ENCODE measurements at places on chromosomes 3 and 15.

GRCh38 chr15:37054336-37054735 is 46.0 kb downstream of the MEIS2 start:
- no peak for DNase-seq

- peak; percentile 98 for DNase-seq
Observed at GRCh38 chr3:177197041-177197726, at the start of gene TBL1XR1. TSS of gene TBL1XR1 (minus strand) at chr3:177197482. CDS start at chr3:177064977, 132,505 bp downstream.

DNA sequence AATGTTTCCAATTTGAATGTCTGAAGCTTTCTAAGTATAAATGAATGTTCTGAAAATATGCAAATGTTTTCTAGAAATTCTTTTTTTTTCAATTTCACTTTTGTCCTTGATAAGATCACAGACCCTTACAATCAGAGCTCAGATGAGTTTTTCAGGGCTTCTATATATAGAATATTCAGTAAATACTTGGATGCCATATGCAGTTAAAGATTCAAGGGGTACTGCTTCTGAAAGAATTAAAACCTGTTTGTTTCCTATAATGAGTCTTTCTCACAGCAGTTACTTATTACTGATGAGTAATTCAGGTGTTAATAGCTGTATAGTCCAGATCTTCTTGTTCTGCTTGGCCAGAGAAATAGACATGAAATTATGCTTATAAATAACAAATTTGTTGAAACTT is 812.6 kb downstream of the ZPLD1 start:
- no peak for DNase-seq

- DNase-seq: no peak
Observed at GRCh38 chr3:58474967-58475578, 16.8 kb upstream of the KCTD6 start.

GRCh38 chr3:62479326-62479725 is 106.0 kb upstream of the FEZF2 start:
- DNase-seq: no peak

- no peak for DNase-seq
Observed at GRCh38 chr3:124125315-124125714, 133.4 kb upstream of the ROPN1 start.

GRCh38 chr15:72786676-72787345 is 3.3 kb upstream of the ADPGK start:
- DNase-seq: no peak

DNA sequence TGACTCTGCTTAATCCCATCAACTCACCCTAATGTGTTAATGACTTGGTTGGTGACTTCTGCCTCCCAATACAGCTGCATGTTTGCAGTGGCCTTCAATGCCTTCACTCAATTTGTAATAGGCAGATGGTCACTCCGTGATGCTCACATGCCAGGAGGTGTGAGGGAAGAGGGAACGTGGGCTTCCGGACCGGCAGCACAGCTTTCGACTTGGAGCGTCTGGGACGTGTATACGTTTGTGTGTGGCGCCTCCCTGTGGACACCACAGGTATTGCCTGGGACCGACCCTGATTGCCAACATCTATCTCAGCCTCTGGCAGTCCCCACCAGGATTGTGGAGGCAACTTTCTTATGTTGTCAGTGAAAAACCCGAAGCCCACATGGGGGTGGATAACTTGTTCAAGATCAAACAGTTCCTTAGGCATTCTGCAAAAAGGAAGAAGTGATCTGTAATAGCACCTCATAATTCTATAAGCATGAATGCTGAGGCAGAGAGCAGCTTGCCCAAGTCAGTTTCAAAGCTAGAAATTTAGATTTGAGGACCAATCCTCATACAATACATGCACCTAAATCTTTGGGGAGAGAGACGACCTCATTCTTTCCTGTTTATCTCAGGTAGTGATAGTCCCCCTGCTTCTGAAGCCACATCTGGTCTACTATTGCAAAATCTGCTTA is 16.9 kb downstream of the MRPL46 start:
- DNase-seq: peak; percentile 31

DNA sequence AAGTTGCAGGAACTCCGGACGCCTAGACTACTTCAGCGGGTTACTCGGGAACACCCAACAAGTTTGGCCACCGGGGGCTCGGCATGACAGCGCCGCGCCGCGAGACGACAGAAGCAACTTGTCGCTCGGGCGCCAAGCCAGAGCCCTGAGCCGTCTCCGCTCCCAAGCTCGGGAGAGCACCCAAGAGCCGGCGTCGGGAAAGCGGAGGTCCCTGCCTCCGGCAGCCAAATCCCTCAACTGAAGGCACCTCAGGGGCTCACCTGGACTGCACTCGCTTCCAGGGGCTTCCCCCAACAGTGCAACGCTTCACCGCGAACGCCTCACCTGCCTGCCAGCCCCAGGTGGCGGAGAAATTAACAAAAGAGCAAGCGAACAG is 640 bp downstream of the MB21D2 start:
- DNase-seq: peak; percentile 68

GRCh38 chr3:197371591-197372046 is 73.2 kb upstream of the DLG1 start:
- peak; percentile 95 for DNase-seq

GRCh38 chr3:195003006-195003892 is 267.7 kb downstream of the XXYLT1 start:
- no peak for DNase-seq

GRCh38 chr15:73072894-73073293 is 20.6 kb downstream of the NEO1 start:
- DNase-seq: no peak

DNA sequence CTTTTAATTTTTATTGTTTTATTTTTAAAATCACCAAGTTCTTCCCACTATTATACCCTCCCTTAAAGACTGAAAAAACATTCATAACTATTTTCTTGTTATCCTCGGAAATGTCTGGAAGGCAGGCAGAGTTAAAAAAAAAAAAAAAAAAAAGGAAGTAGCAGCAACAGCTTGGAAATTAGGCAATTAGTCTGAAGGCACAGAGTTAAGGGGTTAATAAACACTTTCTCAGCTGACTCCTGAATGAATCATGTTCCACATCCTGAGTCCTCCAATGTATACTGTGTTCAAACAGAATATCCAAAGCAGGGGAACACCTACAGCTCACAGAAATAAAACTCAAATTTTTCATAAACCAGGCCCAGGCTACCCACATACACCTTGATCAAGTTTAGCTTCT is 5.8 kb downstream of the HEXA start:
- DNase-seq: no peak

GRCh38 chr15:80526556-80527340 is 122.6 kb downstream of the ARNT2 start:
- DNase-seq: no peak

- no peak for DNase-seq
Observed at GRCh38 chr3:101950985-101951733, 101.8 kb downstream of the NFKBIZ start.

DNA sequence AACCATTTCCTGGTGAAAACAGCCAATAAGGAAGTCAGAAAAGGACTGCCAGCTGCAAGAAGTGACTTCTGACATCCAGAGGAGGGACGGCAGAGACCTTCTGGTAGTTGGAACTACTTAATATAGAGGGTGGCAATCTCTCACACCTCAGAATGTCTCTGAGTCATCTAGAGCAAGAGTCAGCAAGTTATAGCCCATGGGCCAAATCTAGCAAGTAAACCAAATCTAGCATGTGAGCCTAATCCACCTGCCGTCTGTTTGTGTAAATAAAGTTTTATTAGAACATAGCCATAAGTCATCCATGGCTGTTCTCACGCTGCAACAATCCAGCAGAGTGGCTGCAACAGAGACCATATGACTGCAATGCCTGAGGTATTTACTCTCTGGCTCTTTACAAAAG is 160.5 kb upstream of the NR2E3 start:
- DNase-seq: no peak

DNA sequence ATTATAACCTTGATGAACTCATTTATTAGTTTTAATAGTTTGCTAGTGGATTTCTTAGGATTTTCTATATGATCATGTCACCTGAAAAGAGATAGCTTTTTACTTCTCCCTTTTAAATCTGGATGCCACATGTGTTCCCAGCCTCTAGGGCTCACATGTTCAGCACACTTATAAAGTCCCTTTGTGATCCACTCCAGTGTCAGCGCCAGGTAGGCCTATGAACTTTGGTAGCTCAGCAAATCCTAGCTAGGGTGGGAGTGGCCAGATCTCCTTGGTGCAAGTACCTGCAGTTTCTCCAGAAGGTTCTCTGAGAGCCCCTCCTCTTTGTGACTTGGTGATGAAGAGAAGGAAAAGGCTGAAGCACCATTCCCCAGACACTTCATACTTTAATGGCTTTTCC is 8.7 kb downstream of the FETUB start:
- DNase-seq: no peak

GRCh38 chr15:34851007-34851406 is 55.7 kb upstream of the ACTC1 start:
- no peak for DNase-seq

GRCh38 chr15:48021336-48022086 is 99.3 kb upstream of the SLC24A5 start:
- DNase-seq: peak; percentile 55

GRCh38 chr15:77634266-77634962 is 1.7 kb upstream of the LINGO1 start:
- DNase-seq: peak; percentile 37

DNA sequence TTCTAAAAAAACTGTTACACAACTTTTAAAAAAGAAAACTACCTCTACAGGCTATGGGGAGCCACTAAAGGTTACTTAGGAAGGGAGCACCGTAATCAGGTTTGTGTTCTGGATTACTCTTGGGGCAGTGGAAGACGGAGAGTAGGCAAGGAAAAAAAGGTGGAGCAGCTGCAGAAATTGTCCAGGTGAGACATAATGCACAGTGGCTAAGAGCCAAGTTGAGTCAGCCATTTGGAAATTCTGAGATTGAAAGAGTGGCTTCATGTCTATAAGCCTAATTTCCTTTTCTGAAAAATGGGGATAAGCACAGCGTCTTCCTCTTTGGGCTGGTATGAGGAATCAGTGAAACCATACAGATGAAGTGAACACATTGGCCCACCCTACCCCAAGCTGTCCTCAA is 195.2 kb downstream of the CADPS start:
- DNase-seq: no peak

DNA sequence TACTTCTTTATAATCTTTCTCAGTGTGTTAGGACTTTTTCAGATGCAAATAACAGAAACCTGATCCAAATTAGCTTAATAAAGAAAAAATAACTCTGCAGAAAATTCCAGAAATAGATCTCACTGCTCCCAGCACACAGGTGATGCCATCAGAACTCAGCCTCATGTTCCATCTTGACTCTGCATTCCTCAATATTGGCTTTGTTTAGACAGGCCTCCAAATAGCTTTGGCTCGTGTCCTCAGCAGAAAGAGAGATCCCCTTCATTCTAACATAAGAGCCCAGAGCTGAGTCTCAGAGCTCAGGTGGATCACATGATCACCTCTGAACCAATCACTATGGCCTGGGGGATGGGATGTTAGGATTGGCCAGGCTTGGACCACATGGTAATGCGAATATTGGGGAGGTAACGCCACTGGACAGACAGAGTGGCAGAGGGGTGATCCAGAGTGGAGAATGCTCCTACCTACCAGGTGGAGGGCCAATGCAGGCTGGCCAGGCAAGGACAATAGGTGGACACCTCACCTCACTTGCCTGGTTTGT is 46.6 kb upstream of the TBC1D21 start:
- DNase-seq: no peak

DNA sequence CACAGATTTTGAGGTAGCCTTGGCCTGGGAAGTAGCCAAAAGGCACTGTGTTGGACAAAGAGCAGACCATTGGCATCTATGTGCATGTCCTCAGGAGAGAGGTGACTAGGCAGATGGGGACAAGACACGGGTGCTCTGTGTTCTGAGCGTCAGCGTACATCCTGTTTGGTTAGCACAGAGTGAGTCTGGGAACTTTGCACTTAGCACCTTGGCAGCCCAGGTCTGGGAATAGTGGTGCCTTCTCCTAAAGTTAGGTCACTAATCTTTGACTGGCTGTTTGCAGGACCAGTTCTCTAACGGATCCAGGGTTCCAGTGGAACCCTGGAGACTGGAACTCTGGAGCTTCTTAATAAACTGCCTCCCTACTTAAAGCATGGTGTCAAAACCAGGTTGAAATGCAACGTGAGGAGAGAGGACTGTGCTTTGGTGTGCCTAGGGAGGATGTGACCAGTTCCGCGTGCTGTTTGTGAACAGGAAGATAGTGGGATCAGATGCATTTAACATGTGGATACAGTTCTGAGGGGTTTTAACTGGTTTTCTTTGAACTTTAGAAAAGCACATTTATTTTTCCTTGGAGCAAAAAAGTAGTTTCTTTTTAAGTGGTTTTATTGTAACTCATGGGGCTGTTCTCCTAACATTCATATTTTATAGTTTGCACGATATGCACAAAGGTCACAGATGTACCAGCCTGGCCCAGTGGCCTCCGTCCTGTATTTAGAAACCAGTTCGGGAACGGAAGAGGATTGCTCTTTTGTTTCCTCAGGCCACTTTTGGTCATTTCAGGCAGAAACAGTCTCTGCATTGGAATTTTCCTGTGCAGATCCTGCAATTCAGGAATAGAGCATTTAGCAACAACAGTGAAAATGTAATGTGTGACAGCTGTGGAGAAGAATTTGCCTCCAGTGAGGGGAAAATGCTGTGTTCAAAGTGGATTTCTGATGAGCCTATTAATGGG is 48.8 kb downstream of the ABHD2 start:
- DNase-seq: no peak

- DNase-seq: no peak
Observed at GRCh38 chr3:114299421-114299820, 5.6 kb downstream of the TIGIT start.

DNA sequence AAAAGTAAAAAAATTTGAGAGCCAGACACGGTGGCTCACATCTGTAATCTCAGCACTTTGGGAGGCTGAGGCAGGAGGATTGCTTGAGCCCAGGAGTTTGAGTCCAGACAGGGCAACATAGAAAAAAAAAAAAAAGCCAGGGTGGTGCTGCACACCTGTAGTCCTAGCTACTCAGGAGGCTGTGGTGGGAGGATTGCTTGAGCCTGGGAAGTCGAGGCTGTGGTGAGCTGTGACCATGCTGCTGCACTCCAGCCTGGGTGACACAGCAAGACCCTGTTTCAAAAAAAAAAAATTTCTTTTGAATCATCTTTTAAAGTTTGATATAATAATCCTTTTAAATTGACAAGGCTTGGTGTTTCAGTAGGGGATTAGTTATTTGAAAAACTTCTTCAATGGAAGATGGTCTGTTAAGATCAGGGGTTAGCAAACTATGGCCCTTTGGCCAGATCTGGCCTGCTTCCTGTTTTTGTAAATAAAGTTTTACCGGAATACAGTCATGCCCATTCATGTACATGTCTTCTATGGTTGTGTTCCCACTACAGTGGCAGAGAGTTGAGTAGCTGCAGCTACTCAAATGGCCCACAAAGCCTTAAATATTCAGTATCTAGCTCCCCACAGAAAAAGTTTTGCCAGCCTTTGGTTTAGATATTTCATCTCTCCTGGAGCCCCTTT is 28.9 kb downstream of the CDAN1 start:
- DNase-seq: no peak
